ENCODE measurements at places on chromosomes 5 and 9.

- peak; percentile 64 for DNase-seq
Observed at GRCh38 chr9:34500623-34501267, 22.0 kb downstream of the ENHO start.

DNA sequence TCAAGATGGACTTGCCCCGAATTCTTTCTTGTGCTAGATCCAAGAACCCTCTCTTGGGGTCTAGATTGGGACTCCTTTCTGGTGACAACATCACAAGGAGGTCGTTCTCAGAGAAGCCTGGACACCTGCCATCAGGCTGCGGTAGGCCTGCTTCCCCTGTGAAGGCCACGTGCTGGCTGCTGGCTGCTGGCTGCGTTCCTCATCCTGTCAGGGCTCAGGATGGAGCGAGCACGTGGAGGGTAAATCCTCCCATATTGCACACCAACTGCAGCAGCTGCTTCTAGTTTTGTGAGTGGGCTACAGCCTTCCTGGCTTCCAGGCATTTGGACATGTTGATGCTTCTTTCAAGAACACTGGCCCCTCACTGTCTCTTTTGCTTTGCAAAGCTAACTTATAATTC, 95.6 kb downstream of the HSPA4 start:
- DNase-seq: no peak

DNA sequence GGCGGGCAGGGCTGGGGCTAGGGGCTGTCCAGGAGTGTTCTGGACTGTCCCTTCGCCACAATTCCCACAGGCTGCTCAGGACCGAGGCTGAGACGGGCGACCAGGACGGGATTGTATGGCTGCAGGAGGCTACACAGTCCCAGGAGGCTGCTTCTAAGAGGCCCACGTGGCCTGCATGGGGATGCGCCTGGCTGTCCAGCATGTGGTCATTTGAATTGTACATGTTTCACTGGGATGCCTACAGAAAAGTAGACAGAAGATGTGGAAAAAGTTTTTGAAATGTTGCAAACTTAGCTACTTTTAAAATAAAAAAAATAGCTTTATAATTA, 32.6 kb upstream of the SPTLC1 start:
- DNase-seq: no peak

GRCh38 chr9:107213080-107213479, 70.0 kb upstream of the RAD23B start:
- DNase-seq: no peak

DNA sequence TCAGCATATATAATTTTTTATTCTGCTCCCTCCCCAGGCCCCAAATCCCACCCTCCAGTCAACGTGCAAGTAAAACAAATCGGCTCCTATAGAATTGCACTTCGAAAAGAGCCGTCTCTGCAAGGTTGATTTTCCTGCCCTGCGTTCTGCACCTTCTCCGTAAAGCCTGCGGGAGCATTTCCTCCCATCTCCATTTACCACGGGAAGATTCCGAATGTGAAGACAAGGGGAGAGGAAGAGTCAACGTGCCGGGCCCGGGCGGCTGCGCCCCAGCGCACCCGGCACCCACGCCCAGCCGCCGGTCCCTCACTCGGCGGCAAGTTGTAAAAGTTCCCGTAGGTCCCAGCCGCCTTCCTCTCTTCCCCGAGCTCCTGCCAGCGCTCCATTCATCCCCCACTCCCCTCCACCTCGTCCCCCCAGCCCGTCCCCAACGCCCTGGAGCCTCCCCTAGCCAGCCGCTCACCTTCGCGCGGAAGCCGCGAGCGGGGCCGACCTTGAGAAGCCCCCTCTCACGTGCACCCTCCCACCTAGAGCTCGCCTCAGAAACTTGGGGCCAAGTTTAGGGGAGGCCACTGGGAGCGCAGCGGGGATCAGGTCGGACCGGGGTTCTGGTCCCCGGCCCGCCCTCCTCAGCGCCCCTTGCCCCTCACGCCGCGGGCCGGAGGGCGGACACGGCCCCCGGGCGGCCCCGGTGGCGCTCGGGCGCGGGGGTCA, 431 bp downstream of the BNC2 start:
- no peak for DNase-seq

- DNase-seq: no peak
Observed at GRCh38 chr9:123488722-123489321, 132.8 kb downstream of the CRB2 start.

GRCh38 chr9:94581728-94582127, 11.9 kb downstream of the FBP2 start:
- no peak for DNase-seq

DNA sequence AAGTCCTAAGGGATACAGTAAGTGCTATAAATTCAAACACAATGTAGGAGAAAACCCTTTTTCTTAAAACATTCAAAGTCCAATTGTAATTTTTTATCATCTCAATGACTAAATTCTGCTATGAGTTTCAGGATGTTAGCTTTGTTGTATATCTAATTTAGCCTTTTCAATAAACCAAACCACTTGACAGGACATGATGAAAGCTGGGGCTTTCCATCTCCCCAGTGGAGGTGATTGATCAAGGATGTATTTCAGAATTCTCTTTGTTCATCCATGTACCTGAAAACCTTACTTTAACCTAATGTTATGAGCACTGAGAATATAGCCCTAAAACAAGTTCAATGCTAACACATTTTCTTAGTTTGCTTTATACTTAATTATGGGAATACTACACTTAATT, 639.0 kb upstream of the ITGA1 start:
- DNase-seq: no peak

GRCh38 chr5:146751054-146751453, 127.5 kb downstream of the PPP2R2B start:
- no peak for DNase-seq

- DNase-seq: no peak
Observed at GRCh38 chr9:101626295-101626694, 31.5 kb upstream of the PPP3R2 start.

DNA sequence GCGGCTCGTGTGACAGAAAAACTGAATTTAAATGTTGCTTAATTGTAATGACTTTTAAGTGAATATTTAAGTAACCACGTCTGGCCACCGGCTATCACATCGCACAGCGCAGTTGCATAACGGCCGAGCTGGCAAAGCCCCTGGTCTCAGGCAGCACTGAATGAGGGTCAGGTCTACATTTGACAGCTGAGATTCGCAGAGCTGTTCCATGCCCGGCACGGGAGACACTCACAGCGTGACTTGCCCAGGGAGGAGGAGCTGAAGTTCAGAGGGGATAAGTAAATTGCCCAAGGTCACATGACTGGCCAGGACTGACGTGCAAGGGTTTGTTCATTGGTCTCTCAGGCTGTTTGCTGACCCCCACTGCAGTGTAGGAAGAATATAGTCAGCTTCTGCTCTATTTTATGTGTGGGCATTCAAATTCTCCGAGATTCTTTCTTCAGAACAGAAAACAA, 17.4 kb upstream of the COL5A1 start:
- no peak for DNase-seq

GRCh38 chr9:2125906-2126305, 110.8 kb downstream of the SMARCA2 start:
- DNase-seq: no peak
